ENCODE measurements at places on chromosomes 13 and 19. TPM values are rescaled to one million over a fixed set of nuclear protein-coding genes. Genes with fewer than 3 reads are reported as not detected.

DNA sequence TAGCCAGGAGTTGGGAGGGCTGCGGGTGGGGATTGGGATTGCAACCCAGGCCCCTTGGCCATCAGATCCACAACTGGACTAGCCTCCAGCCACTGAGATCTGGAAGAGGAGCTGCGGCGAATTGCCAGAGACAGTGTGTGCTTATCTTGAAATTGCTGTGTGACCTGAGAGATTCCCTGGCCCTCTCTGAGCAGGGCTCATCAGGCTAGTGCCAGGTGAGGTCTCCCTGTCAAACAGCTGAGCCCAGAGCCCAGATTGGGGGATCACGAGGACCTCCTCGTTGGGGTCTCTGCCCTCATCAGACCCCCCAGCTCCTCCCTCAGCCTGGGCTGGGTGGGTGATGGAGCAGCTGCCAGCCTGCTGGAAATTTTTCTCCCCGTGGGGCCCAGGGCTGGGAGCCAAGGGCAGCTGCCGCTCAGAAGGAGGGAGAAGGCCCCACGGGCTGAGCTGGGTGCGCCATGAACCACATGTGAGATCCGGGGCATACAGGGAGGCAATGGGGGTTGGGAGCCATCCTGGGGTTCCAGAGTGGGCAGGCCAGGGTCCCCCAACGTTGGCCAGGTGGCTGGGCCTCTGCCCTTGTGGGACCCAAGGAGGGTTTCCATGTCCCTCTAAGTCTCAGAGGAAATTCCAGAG, 7.2 kb downstream of the FUT5 start:
- no peak for DNase-seq

- no peak for DNase-seq
These were observed 2009.5 kb upstream of the PCDH20 start for GRCh38 chr13:63425131-63425530.

DNA sequence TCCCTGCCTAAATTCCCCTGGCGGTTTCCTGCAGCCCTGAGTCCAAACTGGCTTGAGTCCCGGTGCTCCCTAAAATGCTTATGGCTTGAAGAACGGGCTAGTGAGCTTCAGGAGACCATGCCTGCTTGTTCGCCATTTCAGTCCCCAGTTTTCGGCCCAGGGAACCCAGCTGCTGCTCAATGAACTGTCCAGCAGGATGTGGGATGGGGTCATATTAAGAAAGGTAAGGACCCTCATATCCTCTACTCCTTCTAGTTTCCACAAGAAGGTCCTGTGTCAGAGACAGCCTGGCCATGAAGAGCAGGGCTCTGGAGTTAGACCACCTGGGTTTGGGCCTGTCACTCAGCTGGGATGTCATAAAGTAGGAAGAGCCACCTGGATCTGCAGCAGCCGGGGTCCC, 17.0 kb upstream of the SPC24 start:
- no peak for DNase-seq

DNA sequence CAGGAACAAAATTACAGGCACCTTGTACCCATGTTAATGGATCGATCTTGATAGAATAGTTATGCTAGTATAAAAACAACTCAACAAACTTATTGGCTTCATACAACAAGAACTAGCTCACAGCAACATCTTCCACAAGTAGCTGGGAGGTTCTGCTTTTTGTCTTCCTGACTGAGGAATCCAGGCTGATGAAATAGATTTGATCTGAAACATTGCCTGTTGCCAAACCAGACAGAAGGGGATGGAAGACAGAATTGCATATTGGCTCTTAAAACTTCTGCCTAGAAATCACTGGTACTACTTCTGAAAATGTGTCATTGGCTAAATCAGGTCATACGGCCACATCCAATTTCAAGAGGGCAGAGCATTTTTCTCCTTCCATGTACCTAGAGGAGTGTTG, 267.3 kb downstream of the RFC3 start:
- no peak for DNase-seq

GRCh38 chr13:54379461-54379860, 1350.8 kb downstream of the OLFM4 start:
- no peak for DNase-seq

DNA sequence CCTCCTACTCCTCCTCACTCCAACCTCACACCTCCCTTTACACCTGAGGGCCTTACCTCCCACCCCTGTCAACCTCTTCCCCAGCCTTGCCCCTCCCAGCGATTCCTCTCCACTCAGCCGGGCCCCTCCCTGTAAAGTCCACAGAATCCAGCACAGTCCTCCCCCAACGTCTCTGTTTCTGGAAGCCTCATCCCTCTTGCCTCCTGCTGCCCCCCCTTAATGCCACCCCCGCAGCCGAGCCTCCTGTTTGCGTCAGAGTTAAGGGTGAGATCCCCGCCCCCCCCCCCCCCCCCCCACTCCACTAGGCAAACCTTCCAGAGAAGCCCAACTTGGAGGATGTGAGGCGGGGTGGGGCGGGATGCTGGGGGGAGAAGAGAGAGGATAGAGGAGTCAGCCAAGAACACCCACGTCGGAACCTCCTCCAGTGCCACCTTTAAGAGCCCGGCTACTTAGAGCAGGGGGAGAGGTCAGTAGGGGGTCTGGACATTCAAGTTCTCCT, 2.1 kb downstream of the UNC13A start:
- no peak for DNase-seq

DNA sequence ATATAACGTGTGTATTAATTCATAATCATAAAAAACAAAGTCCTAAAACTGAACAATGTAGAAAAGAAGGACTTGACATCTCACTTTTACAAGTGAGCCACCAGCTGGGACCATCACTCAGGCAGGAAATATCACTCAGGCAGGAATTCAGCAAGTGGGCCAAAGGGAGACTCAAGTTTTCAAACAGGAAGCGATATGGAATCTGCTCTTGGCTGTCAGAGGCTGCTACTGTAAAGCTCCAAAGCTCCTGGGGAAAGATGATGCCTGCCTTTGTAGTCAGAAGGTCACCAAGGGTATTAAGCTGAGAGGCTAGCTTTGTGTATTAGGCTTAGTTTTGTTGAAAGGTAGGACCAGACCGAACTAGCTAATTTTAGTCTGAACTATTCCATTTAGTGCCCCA, 5.5 kb upstream of the AKAP11 start:
- DNase-seq, result no peak

- DNase-seq, result no peak
These were observed 10.2 kb downstream of the JOSD2 start for GRCh38 chr19:50500753-50501151.

- peak; percentile 77 for DNase-seq
These were observed 15.3 kb downstream of the CAPN12 start for GRCh38 chr19:38728752-38729541.

DNA sequence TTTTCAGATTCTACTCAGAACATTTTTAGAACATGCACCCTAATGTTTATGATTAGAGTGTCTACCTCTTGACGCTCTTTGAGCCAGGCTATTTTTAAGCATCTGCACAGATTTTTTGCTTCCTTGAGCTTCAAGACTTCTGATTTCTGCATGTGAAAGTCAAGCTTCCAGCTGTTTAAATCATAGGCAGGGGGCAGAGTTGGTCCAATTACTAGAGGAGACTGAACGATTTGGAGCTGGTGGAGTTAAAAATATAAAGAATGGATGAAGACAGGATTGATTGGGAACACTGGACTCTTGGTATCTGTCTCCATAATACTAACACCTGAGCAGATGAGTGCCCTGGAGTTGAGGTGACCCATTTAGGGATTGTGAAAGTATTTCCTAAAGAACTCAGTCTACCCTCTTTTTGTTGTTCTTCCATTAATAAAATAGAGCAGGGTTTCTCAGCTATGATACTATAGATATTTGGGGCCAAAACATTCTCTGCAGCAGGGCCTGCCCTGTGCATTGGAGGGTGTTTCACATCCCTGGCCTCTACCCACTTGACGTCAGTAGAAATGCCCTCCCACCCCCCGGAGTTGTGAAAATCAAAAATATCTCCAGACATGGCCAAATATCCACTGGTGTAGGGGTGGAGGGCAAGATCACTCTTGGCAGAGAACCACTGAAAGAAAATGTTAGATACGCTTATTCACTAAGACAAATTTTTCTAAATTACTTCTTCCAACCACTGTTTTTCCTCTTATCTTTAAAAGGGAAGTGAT, 160.1 kb downstream of the COG6 start:
- DNase-seq, result no peak

GRCh38 chr13:105291987-105292386, 1243.5 kb downstream of the EFNB2 start:
- DNase-seq, result no peak

DNA sequence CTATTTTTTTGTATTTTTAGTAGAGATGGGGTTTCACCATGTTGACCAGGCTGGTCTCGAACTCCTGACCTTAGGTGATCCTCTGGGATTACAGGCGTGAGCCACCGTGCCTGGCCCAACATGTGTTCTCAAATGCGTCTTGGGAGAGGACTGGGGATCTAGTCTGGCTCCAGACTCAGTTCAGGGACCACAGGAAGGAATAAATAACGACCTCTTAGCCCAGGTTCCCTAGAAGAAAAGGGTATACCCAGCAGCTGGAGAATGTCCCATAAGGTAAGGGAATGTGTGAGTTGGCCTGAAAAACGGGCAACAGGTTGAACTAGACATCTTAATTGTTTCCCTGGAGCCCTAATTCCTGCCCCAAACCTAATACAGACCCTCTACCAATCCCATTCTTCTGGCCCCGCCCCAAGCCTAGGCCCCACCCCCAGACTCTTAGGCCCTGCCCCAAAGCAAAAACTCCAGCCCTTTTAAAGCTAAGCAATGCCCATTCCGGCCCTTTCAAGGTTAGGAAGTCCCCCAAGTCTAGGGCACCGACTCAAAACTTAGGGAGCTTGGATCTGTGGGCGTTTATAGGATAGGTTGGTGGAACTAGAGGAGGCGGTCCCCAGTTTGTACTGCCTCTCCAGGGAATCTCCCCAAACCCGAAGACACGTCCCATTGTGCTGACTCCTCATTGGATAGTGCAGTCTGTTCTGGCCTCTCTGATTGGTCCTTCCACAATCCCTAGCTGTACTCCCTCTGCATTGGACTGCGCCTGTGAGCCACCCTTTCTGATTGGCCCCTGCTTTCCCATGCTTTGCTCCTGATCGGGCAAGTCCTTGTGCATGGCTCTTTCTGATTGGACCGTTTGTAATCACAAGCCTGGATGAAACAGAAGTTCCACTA, 5.4 kb upstream of the LRFN1 start:
- DNase-seq, result no peak

DNA sequence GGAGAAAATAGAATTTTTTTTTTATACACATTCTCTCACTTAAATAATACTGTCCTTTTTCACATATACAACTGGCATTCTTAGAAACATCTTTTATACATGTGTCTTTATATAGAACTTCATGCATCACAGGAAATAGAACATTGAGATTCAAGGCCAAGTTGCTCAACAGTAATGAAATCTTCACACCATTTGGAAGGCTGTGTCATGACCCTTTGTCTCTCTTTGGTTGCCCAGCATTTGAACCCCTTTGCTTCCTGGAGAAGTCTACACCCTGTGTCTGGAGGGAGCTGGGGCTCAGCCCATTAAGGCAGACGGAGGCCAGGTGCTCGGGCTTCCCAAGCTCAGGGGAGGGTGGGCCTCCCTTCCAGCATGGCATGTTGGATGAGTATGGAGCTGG, 41.1 kb downstream of the B3GLCT start:
- DNase-seq, result no peak

DNA sequence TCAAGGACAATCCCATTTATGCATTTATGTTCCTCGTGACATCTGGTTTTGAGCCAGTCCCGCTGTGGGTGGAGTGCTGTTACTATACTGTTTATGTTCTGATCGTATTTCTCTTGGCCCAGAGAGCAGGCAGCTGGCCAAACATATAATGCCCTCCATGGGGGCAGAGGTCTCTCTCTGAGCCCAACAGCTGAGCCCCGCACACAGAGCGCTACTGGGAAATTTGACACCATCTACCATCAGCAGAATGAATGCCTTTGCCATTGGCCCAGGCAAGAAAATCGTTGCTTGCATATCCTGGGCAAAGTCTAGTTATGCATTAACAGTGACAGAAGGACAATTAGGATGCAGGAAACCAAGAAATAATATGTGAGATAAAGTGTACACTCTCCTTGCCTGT, 126.8 kb upstream of the CACNA1A start:
- DNase-seq, result no peak

DNA sequence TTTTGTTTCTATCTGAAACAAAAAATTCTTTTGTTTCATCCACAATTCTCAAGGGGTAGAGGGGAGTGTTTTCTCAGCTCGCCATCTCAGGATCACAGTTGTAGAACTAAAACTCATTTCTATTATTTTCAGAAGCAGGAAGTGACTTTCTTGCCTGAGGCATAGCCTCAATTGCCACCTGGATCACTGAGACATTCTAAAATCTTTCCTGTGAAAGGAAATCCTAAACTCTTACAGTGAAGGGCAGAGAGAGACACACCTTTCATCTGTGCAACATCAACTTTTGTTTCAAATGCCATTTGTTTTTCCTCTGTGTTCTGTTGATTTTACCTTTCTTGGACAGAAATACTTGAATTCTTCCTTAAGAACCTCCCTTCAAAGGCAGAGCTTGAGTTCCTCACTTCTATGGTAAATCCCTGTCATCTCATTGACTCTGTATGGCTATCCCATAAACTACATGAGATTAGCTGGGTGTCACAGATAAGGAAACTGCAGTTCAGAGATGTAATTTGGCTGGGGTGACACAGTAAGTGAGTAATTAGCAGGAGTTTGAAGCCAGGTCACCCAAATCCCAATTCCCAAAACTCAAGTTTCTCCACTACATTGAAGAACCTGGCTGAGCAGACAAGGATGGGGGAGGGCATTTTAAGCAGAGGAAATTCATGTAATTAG, 224.4 kb upstream of the HTR2A start:
- DNase-seq, result no peak

DNA sequence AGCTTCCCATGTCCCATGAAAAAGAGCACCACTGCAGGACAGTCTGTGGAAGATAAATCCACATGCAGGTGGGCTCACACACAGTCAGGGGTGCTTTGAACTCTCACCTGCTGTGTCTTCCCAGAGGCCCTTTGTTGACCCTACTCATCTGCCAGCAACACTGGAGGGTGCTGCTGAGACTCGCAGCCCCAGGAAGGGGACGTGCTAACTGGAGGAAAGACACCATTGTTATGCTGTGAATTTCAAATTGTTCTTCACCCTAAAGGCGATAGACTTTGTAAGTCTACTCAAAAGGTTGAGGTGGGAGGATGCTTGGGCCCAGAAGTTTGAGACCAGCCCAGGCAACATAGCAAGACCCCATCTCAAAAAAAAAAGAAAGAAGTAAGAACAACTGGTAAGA, 107.3 kb upstream of the SERP2 start:
- DNase-seq, result no peak

GRCh38 chr13:59413126-59413525, 750.6 kb downstream of the DIAPH3 start:
- DNase-seq, result no peak

DNA sequence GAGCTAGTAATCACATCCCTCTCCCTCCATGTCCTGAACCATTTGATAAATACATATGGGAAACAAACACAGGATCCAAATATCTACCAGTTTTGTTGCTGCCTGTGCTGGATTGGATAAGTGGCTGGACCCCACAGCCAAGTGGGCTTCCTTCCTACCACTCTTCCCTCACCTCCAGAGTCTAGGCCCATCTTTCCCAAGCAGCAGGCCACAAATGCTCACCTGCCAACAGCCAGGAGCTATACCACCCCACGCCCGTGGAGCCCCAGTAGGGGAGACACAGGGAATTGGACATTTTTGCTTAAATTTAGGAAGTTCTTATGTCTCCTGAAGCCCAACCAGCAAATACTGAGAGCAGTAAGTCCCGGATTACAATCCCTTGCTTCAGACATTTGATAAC, 55.8 kb downstream of the HSPH1 start:
- DNase-seq, result no peak

ITGBL1 gene
- total RNA-seq, result 1.8 TPM

CDX2 gene
- total RNA-seq, result 3.8 TPM

FAAP24 gene
- total RNA-seq, result 0.41 TPM

IGLON5 gene
- total RNA-seq, result not detected
